ENCODE measurements at places on chromosomes 6 and 20. TPM values are rescaled to one million over a fixed set of nuclear protein-coding genes. Genes with fewer than 3 reads are reported as not detected.
A peak's percentile ranks its signal among the peaks of the same experiment; 100 is the strongest.

GRCh38 chr6:151109361-151109760, 130.4 kb upstream of the AKAP12 start:
- H3K27me3 ChIP-seq = no peaks in the 10 kb centered on the region
- H3K4me3 ChIP-seq = no peak overlapping the region
- no peak for DNase-seq
- no peaks in the 10 kb centered on the region for H3K36me3 ChIP-seq
- H3K27ac ChIP-seq = no peak overlapping the region

DNA sequence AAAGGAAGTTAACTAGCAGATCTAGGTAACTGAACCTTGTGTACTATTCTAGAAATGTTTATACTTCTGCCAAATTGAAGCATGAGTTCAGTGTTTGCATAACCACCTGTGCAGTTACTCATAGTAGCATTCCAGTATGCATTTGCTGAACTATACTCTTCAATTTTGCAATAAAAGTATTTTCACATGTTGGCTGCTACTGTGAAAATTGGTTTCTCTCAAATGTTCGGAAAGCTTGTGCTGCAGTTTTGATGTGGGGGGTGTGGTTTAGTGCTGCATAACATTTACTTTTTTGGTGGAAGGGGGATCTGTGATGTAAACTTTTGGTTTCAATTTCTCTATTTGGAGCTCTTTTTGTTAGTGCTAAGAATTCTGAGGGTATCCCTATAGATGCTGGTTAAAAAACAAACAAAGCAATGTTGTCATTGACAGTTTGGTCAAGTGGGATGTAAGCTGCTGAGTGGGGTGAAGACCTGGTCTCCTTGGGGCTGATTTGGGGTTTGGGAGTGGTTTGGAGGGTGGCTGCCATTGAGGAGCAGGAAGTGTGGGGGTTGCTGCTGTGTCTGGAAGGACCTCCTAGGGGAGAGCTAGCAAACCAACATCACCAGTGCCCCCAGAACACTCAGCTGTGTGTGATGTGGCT, 87.8 kb downstream of the CARMIL1 start:
- H3K27me3 ChIP-seq = no peaks in the 10 kb centered on the region
- no peak overlapping the region for H3K4me3 ChIP-seq
- H3K27ac ChIP-seq = no peak overlapping the region

PRPH2 gene
- total RNA-seq = 3.0 TPM

DNA sequence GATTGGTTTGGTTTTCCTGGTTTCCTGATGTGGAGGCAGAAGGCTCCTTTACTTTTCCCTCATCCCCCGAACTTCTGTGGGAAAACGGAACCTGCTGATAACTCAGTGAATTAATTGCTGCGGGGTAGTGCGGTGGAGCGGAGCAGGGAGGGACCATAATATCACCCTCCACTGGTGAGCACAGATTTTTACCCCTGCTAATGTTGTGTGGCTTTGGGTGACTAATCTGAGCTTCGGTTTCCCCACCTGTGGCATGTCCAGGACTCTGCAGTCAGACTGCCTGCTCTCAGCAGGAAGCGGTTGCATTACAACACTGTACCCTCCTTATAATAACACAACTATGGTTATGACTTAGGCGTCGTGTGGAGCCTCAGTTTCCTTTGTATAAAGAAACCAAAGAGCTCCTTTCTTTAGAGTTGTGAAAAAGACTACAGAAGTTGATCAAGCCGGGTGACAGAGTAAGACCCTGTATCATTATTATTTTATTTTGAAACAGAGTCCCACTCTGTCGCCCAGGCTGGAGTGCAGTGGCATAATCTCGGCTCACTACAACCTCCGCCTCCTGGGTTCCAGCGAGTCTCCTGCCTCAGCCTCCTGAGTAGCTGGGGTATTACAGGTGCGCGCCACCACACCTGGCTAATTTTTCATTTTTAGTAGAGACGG, 2.2 kb upstream of the ID1 start:
- DNase-seq = no peak
- no peak overlapping the region for H3K4me3 ChIP-seq
- peaks cover 18% of the 10 kb centered on the region for H3K27me3 ChIP-seq
- H3K27ac ChIP-seq = no peak overlapping the region

C20orf202 gene
- not detected for total RNA-seq

DNA sequence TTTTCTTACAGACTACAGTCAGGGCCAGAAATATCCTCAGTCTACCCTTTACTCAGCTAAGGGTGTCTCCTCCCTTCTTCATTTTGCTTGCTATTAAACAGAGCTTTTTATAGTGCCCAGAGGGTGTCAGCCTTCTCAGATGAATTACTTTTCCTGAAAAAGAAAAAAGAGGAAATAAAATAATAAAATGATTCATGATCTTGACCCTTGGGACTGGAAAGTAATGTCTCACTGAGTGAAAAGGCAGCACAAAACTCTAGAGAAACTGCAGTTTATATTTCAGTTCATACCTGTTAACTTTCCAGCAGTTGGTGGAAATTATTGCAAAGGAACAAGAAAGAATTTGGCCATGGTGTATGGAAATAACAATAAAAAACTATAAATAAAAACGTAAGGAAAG, 170.6 kb downstream of the IBTK start:
- no peak overlapping the region for H3K27ac ChIP-seq
- H3K4me3 ChIP-seq = no peak overlapping the region
- no peaks in the 10 kb centered on the region for H3K36me3 ChIP-seq
- no peaks in the 10 kb centered on the region for H3K27me3 ChIP-seq
- DNase-seq = no peak

- H3K27me3 ChIP-seq = no peaks in the 10 kb centered on the region
- H3K36me3 ChIP-seq = no peaks in the 10 kb centered on the region
- no peak overlapping the region for H3K4me3 ChIP-seq
- H3K27ac ChIP-seq = no peak overlapping the region
- DNase-seq = no peak
Observed at GRCh38 chr6:16555550-16555949, 205.7 kb downstream of the ATXN1 start.

DNA sequence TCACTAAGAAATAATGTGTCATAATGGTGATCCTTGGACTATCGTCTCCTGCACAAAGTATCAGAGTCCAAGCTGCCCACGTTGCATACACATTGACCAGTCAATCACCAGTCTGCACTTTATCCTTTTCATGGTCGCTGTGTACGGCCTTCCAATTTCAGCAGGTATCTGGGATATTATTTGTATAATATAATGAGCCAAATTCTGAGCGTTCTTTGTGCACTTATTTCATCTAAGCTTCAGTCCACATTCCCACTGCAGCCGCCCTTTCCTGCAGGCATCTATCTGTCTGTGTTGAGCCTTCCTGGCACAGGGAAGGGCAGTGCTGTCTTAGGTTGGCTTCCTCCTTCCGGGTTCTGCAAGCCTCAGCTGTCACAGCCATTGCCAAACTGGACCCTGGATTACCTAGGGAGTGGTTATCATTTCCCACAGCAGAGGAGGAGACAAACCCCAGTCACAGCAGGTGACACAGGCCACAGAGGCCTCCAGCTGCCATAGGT, 174.3 kb downstream of the TTLL2 start:
- H3K4me3 ChIP-seq = no peak overlapping the region
- peak; percentile 18 for DNase-seq
- H3K36me3 ChIP-seq = no peaks in the 10 kb centered on the region
- no peaks in the 10 kb centered on the region for H3K27me3 ChIP-seq
- H3K4me1 ChIP-seq = no peaks in the 10 kb centered on the region
- H3K27ac ChIP-seq = no peak overlapping the region

DNA sequence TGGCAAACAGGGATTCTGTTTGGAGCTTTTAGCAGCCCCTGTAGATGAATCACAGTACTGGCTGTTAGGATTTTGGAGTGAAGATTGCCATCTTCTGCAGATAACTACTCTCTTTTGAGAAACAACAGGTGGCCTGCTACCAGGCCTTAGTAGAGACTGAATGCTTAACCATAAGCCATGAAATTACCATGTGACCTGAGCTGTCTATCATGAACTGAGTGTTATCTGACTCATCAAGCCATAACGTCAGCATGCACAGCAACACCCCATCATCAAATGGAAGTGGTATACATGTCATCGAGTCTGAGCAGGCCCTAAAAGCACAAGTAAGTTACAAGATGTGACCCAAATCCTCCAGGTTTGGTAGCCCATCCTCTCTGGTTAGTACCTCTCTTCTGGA, 132.6 kb downstream of the GPR63 start:
- no peaks in the 10 kb centered on the region for H3K4me1 ChIP-seq
- H3K27ac ChIP-seq = no peak overlapping the region
- H3K27me3 ChIP-seq = no peaks in the 10 kb centered on the region
- H3K36me3 ChIP-seq = no peaks in the 10 kb centered on the region
- no peak for DNase-seq

MCHR2 gene
- total RNA-seq = 0.33 TPM

ULBP3 gene
- total RNA-seq = not detected

DNA sequence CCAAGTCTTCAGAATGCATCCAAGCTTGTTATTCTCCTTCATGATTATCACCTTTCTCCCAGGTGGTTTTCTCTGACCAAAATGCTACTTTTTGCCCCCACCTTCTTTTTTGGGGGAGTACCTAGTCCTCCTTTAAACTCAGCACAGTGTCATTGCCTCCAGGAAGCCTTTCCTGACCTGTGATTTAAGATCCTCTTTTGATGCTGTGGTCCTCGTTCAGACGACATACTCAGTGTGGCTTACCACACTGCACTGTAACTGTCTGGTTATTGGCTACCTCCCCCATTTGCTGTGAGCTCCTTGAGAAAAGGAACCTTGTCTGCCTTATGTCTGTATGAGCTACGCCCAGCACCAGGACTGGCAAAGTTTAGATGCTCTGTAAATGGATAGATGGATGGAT, 14.6 kb downstream of the SAYSD1 start:
- no peak overlapping the region for H3K27ac ChIP-seq
- H3K27me3 ChIP-seq = no peaks in the 10 kb centered on the region

DNA sequence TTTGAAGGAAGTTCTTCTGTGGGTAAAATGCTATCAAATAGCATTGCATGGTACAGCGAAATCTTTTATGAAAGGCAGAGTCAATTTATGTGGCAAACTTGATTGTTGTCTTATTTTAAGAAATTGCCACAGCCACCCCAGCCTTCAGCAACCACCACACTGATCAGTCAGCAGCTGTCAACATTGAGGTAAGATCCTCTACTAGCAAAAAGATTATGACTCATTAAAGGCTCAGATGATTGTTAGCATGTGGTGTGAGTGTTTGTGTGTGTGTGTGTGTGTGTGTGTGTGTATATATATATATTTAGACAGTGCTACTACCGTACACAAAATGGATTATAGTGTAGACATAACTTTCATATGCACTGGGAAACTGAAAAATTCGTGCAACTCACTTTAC, 27.8 kb downstream of the LRRN4 start:
- DNase-seq = no peak
- no peak overlapping the region for H3K27ac ChIP-seq
- H3K4me3 ChIP-seq = no peak overlapping the region
- H3K4me1 ChIP-seq = no peaks in the 10 kb centered on the region
- H3K27me3 ChIP-seq = no peaks in the 10 kb centered on the region

MYH7B gene
- total RNA-seq = 0.66 TPM

DNA sequence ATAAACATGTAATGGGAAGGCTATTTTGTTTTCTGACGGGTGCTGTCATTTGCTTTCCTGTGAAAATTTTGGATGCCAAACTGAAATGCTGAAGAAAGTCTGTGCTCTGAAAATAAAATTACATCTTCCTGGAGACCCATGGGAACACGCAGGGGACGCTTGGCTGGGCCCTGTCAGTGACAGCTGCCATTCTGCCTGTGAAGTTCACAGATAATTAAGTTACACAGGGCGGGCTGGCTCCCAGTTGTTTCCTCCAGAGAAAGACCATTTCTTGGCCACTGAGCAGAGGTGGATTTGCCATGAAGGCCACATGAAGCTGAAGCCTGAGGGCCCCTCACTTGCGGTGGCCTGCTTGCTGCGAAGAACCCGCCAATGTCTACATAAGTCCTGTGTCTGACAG, 93.5 kb downstream of the TMEM170B start:
- H3K4me1 ChIP-seq = no peaks in the 10 kb centered on the region
- H3K36me3 ChIP-seq = no peaks in the 10 kb centered on the region
- H3K27me3 ChIP-seq = no peaks in the 10 kb centered on the region
- H3K4me3 ChIP-seq = no peak overlapping the region
- no peak for DNase-seq

- H3K4me3 ChIP-seq = no peak overlapping the region
- H3K27ac ChIP-seq = no peak overlapping the region
- DNase-seq = no peak
- no peaks in the 10 kb centered on the region for H3K36me3 ChIP-seq
Observed at GRCh38 chr20:52948491-52948890, 23.7 kb upstream of the TSHZ2 start.

GRCh38 chr6:46626228-46626909, 26.2 kb downstream of the CYP39A1 start:
- DNase-seq = no peak
- no peaks in the 10 kb centered on the region for H3K4me1 ChIP-seq
- no peaks in the 10 kb centered on the region for H3K27me3 ChIP-seq

DNA sequence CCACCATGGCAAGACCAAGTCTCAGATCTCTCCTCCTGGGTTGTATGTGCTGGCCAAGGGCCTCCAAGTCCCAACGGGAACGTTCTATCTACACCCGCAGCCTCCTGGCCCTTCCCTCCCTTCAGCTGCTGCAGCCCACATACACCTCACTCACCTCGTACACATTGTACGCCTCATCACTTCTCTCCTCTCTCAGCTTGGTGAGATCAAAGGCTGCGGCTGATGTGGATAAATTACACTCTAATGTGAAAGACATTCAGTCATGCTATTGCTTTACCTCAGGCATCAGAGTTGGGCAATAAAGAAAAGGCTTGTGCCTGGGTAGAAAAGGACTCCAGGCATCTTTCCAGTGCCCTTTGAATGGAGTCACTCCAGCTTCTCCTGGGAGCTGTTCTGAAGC, 135.3 kb upstream of the FOXQ1 start:
- H3K36me3 ChIP-seq = no peaks in the 10 kb centered on the region
- no peak overlapping the region for H3K27ac ChIP-seq
- no peaks in the 10 kb centered on the region for H3K27me3 ChIP-seq
- no peak for DNase-seq
- no peak overlapping the region for H3K4me3 ChIP-seq

GRCh38 chr6:107931894-107932293, 26.1 kb downstream of the SEC63 start:
- no peaks in the 10 kb centered on the region for H3K36me3 ChIP-seq
- no peaks in the 10 kb centered on the region for H3K4me1 ChIP-seq
- H3K4me3 ChIP-seq = no peak overlapping the region
- no peak for DNase-seq
- H3K27ac ChIP-seq = no peak overlapping the region
- no peaks in the 10 kb centered on the region for H3K27me3 ChIP-seq

ARFGEF3 gene
- total RNA-seq = 1.5 TPM

- no peak for DNase-seq
- no peak overlapping the region for H3K4me3 ChIP-seq
- no peaks in the 10 kb centered on the region for H3K4me1 ChIP-seq
- H3K27me3 ChIP-seq = no peaks in the 10 kb centered on the region
- no peak overlapping the region for H3K27ac ChIP-seq
Observed at GRCh38 chr6:114096561-114097172, 125.7 kb upstream of the HDAC2 start.

CARMIL1 gene
- 8.2 TPM for total RNA-seq

HTR1B gene
- total RNA-seq = not detected

GRCh38 chr6:43715056-43715788, 27.6 kb upstream of the MRPS18A start:
- H3K27me3 ChIP-seq = no peaks in the 10 kb centered on the region
- no peaks in the 10 kb centered on the region for H3K4me1 ChIP-seq
- H3K27ac ChIP-seq = no peak overlapping the region
- H3K36me3 ChIP-seq = no peaks in the 10 kb centered on the region
- peak; percentile 25 for DNase-seq

GRCh38 chr6:137119196-137120104, 54.0 kb downstream of the IL22RA2 start:
- H3K36me3 ChIP-seq = no peaks in the 10 kb centered on the region
- no peaks in the 10 kb centered on the region for H3K4me1 ChIP-seq
- H3K27me3 ChIP-seq = no peaks in the 10 kb centered on the region
- H3K4me3 ChIP-seq = no peak overlapping the region
- no peak for DNase-seq

C20orf141 gene
- total RNA-seq = not detected

All from sigmoid colon (tissue), 7 donors.